Gastrocnemius medialis (tissue), 4 donors: ENCODE measurements at places on chromosomes 11 and 22. TPM values are rescaled to one million over a fixed set of nuclear protein-coding genes. Genes with fewer than 3 reads are reported as not detected.

- H3K4me1 ChIP-seq = peaks cover 33% of the 10 kb centered on the region
- no peaks in the 10 kb centered on the region for H3K27me3 ChIP-seq
- DNase-seq = no peak
- no peaks in the 10 kb centered on the region for H3K36me3 ChIP-seq
- no peak overlapping the region for H3K4me3 ChIP-seq
Observed at GRCh38 chr22:45682064-45682463, 10.4 kb downstream of the ATXN10 start.

DNA sequence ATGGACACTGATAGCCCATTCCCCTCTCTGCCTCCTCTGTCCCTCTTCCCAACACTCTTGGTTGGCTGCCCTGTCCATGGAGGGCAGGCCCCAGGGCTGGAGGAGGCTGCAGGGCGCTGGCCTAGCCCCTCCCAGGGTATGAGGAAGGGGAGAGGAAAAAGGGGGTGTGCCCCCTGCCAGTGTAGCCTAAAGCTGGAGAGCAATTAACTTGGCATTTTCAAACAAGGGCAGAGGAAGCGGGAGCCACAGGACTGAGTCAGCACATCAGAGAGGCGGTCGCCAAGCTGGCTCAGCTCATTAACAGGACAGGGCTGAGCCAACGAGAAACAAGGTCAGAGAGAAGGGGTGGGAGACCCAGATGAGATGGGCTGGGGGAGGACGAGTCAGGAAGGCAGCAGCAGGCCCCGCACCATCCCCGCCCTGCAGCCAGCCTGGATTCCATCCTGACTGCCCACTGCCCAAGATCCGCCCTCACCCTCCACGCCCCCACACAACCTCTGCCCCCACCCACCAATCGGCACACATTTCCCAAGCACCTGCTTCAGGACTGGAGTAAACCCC, 76.3 kb downstream of the BUD13 start:
- no peaks in the 10 kb centered on the region for H3K36me3 ChIP-seq
- DNase-seq = no peak
- H3K4me3 ChIP-seq = no peak overlapping the region
- H3K27me3 ChIP-seq = no peaks in the 10 kb centered on the region

DNA sequence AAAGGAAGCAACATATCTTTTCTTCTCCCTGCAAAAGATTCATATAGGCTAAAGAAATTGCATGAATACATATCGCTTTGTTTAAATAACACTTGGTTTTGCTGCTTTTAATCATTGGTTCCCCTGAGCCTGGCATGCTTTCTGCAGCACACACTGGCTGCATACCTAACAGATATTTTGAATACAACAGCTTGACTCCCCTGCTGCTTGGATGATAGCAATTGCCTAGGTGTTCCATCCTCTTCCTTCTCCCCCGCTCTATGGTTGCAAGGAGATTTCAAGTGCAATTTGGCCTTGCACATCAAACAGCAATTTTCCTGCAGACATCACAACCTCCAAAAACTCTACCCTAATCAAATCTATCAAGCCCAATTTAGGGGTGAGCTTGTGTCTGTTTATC, 430.0 kb downstream of the NTM start:
- H3K27me3 ChIP-seq = no peaks in the 10 kb centered on the region
- no peak for DNase-seq
- H3K27ac ChIP-seq = no peak overlapping the region
- H3K4me1 ChIP-seq = no peaks in the 10 kb centered on the region

Gene UNC93B1
- 8.8 TPM for total RNA-seq

- peaks cover 20% of the 10 kb centered on the region for H3K4me1 ChIP-seq
- H3K36me3 ChIP-seq = no peaks in the 10 kb centered on the region
- H3K27me3 ChIP-seq = no peaks in the 10 kb centered on the region
- H3K4me3 ChIP-seq = peak overlapping the region; percentile 19
Observed at GRCh38 chr11:1548221-1549070, 23.6 kb downstream of the DUSP8 start.

- no peaks in the 10 kb centered on the region for H3K27me3 ChIP-seq
- DNase-seq = peak; percentile 14
Observed at GRCh38 chr11:124669193-124669592, 4.3 kb downstream of the SIAE start.

DNA sequence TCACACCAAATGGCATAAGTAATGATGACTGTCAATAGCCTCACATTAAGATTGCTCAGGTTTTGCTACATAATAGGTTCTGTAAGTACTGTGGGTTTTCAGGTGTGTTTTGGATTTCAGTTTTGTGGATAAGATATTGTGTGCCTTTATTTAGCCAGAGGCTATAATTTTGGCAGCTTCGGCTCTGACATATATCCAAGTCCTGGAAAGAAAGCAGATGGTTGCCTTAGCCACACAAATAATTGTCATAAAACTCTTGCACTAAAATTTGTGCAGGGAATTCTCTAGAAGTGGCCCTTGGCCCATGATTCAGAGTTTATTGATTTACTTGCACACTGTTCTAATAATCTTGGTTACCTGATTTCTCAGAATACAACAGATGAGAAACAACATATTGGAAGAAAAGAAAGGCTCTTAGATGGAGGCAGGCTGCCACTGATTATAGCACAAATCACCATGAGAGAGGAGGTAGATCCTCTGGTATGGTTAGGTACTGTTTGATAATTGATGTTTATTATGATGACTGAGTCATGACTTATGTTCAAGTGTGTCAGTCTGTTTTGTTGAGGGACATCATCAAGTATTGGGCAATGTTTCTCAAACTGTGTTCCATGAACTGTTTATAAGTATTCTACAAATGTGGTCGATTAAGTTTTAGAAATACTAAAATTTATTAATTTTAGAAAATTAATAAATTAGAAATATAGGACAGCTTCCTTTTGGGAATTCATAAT, 9.6 kb downstream of the REXO2 start:
- no peak overlapping the region for H3K27ac ChIP-seq
- no peak overlapping the region for H3K4me3 ChIP-seq
- H3K36me3 ChIP-seq = peaks cover 59% of the 10 kb centered on the region
- H3K4me1 ChIP-seq = peaks cover 6% of the 10 kb centered on the region
- DNase-seq = no peak

- no peak for DNase-seq
- H3K4me3 ChIP-seq = no peak overlapping the region
- H3K27me3 ChIP-seq = no peaks in the 10 kb centered on the region
- no peak overlapping the region for H3K27ac ChIP-seq
- H3K4me1 ChIP-seq = no peaks in the 10 kb centered on the region
Observed at GRCh38 chr22:47166033-47166404, 403.6 kb downstream of the TBC1D22A start.

DNA sequence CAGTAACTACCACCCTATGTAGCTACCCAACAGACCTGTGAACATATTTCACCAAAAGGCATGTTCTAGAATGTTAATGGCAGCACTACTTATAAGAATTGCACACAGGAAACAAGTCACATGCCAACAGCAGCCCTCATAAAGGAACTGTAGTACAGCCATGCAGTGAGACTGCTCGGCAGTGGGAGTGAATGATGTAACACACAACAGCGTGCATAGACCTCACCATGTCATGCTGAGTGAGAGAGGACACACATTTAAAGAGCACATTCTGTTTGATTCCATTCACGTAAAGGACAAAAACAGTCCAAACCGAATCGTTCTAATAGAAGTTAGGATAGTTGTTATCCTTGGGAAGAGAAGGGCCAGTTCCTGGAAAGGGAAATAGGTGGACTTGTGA, 27.2 kb upstream of the KIRREL3 start:
- DNase-seq = no peak
- no peaks in the 10 kb centered on the region for H3K36me3 ChIP-seq
- H3K4me3 ChIP-seq = no peak overlapping the region
- H3K4me1 ChIP-seq = no peaks in the 10 kb centered on the region

DNA sequence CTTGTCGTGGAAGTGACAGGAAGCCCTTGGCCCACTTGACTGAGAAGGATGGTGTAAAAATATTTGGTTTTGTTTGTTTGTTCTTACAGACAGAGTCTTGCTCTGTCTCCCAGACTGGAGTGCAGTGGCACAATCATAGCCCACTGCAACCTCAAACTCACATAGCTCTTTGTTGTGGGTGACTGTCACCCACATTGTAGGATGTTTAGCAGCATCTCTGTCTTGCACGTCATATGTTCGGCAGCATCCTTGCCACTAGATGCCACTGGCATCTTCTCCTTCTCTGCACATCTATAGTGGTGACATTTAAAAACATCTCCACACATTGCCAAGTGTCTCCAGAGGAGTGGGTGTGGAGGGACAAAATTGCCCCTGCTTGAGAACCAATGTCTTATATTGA, 56.8 kb downstream of the PRR5L start:
- H3K27me3 ChIP-seq = no peaks in the 10 kb centered on the region
- H3K4me3 ChIP-seq = no peak overlapping the region
- no peaks in the 10 kb centered on the region for H3K4me1 ChIP-seq
- H3K36me3 ChIP-seq = no peaks in the 10 kb centered on the region
- no peak for DNase-seq

DNA sequence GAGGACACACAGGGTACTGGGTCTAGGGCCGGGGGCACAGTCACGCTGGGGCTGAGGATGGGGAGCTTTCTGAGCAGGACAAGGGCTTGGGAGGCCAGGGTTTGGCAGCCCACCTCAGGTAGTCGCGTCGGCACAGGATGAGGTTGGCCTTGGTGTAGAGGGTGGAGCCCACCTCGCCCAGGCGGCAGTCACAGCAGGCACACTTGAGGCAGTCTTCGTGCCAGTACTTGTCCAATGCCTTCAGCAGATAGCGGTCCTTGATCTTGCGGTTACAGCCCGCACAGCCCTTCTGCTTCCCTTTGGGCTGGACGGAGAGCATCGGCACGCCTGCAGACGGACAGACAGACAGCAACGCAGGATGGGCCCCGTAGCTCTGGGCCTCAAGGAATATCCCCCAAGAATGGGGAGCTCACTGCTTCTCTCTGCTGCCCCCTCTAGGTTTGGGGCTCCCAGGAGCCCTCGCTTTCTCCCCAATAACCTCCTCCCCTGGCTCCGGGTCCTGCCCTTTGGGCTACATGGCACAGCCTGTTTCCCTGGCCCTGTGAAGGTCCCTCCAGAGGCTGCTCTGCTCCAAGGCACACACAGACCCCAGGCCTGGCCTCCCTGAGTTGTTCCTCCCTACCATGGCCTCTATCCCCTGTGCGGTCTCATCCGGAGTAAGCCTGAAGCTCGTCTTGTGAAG, 33.4 kb downstream of the LMO1 start:
- no peaks in the 10 kb centered on the region for H3K27me3 ChIP-seq
- H3K27ac ChIP-seq = no peak overlapping the region
- DNase-seq = no peak
- H3K36me3 ChIP-seq = no peaks in the 10 kb centered on the region

GRCh38 chr22:29353286-29353685, 35.1 kb downstream of the AP1B1 start:
- H3K27me3 ChIP-seq = no peaks in the 10 kb centered on the region
- H3K36me3 ChIP-seq = peaks cover 93% of the 10 kb centered on the region
- H3K27ac ChIP-seq = no peak overlapping the region
- no peak overlapping the region for H3K4me3 ChIP-seq
- peaks cover 9% of the 10 kb centered on the region for H3K4me1 ChIP-seq

GRCh38 chr11:129292092-129292491, 83.6 kb upstream of the BARX2 start:
- H3K4me1 ChIP-seq = no peaks in the 10 kb centered on the region
- H3K27me3 ChIP-seq = no peaks in the 10 kb centered on the region
- H3K4me3 ChIP-seq = no peak overlapping the region
- H3K36me3 ChIP-seq = no peaks in the 10 kb centered on the region

Gene HBB
- 7.9 TPM for total RNA-seq

DNA sequence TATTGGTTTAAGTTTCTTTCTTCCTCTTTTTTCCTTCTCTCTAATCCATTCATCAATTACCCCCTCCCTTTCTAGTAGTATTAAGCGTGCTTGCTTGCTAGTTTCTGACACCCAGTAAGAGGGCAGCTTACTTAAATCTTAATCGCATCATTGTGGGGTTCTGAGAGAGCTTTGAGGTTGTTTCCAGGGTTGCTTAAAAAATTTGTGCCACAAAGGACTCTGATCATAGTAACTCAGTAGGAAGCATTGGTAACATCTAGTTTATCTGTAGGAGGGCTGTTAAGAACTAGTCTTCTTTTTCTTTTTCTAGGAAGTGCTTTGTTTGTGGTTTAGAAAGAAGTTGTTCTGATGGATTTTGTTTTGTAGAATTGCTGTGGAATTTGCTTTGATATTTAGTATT, 45.3 kb downstream of the TMEM135 start:
- peaks cover 25% of the 10 kb centered on the region for H3K4me1 ChIP-seq
- no peak overlapping the region for H3K4me3 ChIP-seq
- no peaks in the 10 kb centered on the region for H3K27me3 ChIP-seq
- DNase-seq = no peak

GRCh38 chr11:134604886-134605285, 192.8 kb upstream of the B3GAT1 start:
- H3K4me3 ChIP-seq = no peak overlapping the region
- H3K36me3 ChIP-seq = no peaks in the 10 kb centered on the region
- H3K4me1 ChIP-seq = no peaks in the 10 kb centered on the region
- no peak for DNase-seq

Gene SMTNL1
- 43.9 TPM for total RNA-seq

Gene DSCAML1
- 0.07 TPM for total RNA-seq

DNA sequence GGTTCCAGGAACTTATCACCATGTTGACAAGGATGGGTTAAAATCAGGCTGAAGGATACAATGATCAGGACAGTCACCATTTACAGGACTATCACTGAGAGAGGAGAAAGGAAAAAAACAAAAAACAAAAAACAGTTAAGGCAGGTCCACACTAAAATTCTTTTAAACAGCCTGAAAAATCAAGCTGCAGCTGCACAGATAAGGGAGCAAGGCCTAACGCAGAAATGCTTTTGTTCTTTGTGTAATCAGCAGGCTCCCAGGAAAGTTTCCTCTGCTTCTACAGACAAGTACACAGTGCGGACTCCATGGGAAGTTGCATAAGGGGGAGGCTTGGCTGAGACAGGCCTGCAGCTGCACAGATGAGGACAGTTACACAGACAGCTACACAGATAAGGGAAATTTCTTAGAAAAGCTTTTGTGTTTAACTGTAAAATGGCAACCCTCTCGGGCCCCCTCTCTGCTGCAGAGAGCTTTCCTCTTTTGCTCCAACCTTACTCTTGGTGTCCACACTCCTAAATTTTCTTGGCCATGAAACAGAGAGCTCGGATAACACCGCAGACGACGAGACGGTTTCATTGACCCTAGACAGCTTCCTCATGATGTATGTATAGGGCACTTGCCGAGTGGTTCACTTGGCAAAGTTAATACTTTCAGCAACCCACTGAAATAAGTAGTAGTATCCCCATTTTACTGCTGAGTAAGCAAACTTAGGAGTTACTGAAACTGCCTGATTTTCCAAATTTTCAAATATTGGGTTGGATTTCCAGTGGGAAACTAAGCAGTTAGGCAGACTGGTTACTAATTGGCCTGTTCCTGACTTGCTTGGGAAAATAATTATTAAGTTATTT, 45.5 kb downstream of the PIWIL3 start:
- peak; percentile 13 for DNase-seq
- no peaks in the 10 kb centered on the region for H3K36me3 ChIP-seq
- no peak overlapping the region for H3K4me3 ChIP-seq
- no peaks in the 10 kb centered on the region for H3K4me1 ChIP-seq
- peaks cover 3% of the 10 kb centered on the region for H3K27me3 ChIP-seq
